Stimulated activated CD8-positive, alpha-beta memory T cell treated with anti-CD3 and anti-CD28 coated beads, Interleukin-15, amount 100 ng/mL, for 4 hours (primary cell): ENCODE measurements at places on chromosomes 5 and 9.

DNA sequence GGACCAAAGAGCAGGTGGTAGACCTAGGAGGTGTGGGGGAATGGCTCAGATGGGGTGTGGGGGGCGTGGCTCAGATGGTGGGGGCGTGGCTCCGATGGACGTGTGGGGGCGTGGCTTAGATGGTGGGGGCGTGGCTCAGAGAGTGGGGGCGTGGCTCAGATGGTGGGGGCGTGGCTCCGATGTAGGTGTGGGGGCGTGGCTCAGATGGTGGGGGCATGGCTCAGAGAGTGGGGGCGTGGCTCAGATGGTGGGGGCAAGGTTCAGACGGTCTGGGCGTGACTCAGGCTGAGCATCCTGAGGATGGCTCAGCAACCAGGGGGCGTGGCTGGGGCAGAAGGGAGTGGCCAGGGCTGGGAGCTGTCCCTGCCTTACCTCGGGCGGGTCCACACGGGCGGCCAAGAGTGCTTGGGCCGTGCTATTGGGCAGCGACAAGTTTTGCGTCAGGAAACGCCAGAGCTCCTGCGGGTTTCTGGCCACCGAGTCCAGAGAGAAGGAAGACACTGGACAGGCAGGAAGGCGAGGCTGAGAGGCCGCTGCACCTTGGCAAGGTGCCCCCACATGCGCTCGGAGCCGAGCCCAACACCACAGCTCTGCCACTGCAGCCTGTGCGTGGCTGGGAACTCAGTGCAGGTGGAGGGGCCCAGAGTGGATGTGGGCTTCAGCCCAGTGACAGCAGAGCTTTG lies 5.9 kb downstream of the ABCA2 start:
- DNase-seq = peak; percentile 42

DNA sequence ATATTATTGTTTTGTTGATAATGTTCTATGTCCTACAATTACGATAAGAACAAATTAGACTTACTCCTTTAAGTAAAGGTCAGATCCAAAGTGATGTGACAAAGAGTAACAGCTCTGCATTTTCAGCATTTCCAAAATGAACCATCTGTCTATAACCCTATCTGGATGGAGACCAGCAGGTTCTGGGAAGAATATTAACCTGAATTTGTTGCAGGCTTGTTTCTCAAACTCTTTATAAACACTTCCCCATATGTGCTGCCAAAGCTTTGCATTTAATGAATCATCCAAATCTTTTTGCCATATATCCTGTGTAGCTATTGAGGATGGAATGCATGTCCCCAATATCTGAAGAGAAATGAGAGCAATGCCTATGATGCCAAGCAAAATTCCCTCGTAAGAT lies 198.9 kb upstream of the SLC27A6 start:
- DNase-seq = no peak

DNA sequence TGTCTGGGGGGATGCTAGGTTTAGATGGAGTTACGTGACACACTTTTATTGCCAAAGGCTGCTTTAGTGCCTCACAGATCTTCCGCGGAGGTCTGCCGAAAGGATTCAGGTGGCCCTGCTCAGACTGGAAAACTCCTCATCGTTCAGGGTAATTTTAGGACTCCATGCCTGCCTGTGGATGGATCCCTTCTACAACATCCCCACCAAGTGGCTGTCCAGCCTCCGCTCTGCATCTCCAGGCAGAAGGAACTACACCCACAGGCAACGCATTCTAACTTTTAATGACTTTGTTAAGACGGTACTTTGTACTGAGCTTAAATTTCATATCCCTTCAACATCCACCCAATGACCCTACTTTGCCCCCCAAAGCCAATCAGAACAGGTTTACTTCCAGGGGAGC lies 29.4 kb downstream of the ATPSCKMT start:
- DNase-seq = no peak

- DNase-seq = no peak
These were observed 79.7 kb downstream of the SEMA6A start for GRCh38 chr5:116494784-116495450.

DNA sequence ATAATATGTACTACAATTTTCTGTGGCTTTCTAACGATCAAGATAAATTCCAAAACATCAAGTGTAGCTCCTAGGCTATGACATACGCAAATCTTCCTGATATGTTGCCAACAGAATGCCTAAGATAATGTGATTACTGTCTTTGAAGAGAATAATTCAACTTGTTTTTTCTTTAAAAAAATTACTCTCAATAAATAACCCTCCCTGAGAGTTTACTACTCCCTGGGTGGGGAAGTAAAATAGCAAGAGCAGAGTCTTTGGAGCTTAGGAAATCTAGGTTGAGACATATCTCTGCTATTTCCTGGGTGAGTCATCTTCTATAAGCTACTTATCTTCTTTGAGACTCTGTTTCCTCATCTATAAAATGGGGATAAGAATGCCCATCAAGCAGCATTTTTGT lies 201.2 kb downstream of the ACTL7B start:
- DNase-seq = no peak

DNA sequence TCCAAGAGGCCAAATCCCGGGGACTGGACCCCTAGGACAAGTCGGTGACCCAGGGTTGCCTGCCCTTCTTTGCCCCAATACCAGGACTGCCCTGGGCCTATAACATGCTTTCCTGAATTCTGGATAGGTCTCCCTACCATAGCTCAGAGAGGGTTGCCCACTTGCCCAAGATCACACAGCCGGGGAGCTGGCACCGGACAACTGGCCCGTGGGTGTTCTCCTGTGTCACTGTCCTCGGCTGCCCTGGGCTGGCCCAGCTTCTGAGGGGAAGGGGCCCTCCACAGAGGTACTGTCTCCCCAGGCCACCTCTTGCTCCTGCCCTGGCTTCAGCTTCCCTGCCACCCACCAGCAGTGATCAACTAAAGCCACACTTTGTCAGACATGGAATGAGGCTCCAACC lies 28.8 kb upstream of the TTLL11 start:
- no peak for DNase-seq

- DNase-seq = no peak
These were observed 31.6 kb downstream of the NTNG2 start for GRCh38 chr9:132193227-132194124.

DNA sequence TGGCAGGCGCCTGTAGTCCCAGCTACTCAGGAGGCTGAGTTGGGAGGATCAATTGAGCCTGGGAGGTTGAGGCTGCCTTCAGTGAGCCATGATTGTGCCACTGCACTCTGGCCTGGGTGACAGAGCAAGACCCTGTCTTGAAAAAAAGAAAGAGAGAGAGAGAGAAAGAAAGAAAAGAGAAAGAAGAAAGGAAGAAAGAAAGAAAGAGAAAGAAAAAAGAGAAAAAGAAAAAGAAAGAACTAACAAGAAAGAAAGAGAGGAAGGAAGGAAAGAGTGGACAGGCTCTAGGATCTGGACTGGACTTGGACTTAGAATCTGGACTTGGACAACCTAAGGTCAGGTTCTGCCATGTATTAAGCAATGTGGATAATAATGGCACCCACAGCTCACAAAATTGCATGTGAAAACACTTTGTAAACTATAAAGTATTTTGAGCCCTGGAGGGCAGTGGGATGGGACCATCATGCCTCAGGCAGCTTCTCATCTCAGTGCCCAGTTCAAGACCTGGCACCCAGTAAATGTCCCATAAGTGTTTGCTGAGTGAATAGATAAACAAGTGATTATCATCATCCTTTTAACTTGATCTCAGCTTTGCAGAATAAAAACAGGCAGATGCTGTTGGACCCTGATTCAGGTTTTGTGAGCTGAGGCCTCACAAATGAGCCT lies 12.8 kb upstream of the PHF19 start:
- no peak for DNase-seq

- no peak for DNase-seq
These were observed 101.2 kb downstream of the RAPGEF6 start for GRCh38 chr5:131533836-131534235.

DNA sequence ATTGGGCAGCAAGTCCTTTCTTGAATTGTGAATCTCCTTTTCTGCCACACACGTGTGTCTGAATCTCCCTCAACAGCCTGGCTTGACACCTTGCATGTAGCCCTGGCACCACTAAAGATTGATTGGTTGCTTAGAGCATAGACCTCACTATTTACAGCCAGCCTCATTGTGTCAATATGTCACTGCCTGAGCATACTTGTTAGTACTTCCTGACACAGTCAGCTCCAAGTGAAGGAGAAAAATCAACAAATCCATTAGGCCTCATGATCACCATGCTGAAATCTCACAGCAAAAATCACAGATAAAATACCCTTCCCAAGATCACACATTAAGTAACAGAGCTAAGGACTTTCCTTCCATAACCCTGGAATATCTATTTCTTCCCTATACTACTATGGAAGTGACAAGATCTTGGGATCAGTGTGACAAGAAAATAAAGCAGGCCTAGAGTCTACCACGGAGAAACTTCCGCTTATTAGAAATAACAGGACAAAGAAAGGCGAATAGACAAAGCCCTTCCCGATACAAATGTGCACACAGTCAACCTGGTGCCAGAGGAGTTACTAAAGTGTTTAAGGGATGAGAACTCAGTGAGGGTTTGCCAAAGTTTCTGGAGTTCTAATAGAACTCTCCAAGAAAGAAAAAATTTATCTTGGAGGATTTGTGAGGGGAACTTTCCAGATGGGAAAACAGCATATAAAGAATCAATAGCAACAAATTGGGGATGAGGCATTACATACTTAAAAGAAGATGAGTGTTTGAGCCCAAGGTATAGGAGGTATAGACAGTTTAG lies 5.6 kb upstream of the ARL15 start:
- DNase-seq = no peak

GRCh38 chr9:89243296-89244061 lies 64.9 kb upstream of the SHC3 start:
- no peak for DNase-seq

DNA sequence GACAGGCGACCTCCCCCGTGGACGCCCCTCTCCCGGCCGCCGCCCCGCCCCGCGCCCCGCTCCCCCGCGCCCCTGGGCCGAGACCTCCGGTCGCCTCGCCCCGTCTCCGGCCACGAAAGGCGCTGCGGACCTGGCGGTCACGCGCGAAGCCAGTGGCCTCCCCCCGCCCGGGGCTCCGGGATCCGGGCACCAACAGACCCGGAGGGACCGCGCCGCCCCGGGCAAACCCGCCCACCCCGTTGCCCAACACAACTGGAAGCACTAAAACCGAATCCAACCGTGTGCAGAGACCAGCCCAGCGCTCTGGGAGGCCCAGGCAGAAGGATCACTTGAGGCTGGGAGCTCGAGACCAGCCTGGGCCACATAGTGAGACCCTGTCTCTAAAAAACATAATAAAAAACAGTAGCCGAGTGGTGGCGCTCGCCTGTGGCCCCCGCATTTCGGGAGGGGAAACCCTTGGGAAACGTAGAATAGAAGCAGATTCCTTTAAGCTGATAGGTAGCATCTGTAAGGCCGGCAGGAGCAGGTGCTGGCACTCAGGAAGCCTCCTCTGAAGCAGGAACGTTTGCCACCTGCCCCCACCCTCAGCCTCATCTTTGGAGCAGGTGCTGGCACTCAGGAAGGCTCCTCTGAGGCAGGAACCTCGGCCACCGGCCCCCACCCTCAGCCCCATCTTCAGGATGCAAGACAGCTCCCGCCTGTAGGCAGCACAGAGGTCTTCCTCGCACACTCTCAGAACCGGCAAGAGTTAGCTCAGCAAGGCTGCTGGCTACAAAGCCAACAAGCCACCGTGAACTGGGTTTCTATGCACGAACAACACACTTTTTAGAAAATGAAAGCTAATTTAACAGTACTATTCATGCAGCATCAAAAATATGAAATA lies 4.6 kb upstream of the SLC9A3 start:
- no peak for DNase-seq

DNA sequence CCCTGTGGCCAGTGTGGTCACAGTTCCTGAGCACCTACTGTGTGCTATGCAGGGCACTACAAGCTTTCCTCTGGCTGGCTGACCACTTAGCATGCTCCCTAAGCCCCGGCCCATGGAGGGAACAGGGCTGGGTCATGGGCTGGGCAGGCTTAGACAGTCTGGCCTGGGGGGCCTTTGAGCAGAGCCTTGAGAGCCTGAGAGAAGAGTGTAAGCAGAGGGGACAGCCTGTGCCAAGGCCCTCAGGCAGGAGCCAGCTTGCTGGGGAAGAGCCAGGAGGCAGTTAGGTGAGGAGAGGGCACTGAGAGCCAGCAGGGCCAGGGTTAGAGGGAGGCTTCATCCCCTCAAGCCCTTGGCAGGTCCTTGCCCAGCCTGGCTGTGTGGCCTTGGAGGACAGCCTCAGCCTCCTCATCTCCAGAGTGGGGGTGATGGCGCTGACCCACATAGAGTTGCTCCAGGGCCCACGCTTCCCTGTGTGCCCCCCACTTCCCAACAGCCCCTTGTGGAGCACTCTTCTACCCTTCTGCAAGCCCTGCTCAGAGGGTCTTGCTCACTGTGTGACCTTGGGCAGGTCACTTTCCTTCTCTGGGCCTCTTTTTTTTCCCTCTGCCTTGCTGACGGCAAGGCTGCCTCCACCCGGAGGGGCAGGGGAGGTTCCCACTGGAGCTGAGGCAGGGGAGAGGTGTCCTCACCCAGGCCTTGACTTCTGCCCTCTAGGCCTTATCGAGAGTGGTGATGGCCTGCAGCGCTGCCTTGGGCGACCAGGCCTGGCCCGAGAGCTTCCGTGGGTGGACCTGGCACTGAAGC lies 107.1 kb downstream of the PHF2 start:
- DNase-seq = no peak

- DNase-seq = no peak
These were observed 60.4 kb downstream of the ERBIN start for GRCh38 chr5:65986796-65987195.

DNA sequence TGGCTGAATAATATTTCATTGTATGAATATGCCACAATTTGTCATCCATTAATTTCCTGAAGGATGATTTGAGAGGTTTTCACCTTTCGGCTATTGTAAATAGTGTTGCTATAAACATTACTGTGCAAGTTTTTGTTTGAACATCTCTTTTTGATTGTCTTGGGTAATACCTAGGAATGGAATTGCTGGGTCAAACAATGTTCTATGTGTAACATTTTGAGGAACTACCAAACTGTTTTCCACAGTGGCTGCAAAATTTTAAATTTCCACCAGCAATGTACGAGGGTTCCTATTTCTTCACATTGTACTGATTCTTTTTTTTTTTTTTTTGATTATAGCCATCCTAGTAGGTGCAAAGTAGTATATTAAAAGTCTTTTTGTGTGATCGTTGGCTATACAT lies 63.8 kb upstream of the ANKH start:
- DNase-seq = no peak

- DNase-seq = no peak
These were observed 112.8 kb upstream of the ICE1 start for GRCh38 chr5:5309645-5310044.

- no peak for DNase-seq
These were observed 398 bp upstream of the BASP1 start for GRCh38 chr5:17216974-17217492.

DNA sequence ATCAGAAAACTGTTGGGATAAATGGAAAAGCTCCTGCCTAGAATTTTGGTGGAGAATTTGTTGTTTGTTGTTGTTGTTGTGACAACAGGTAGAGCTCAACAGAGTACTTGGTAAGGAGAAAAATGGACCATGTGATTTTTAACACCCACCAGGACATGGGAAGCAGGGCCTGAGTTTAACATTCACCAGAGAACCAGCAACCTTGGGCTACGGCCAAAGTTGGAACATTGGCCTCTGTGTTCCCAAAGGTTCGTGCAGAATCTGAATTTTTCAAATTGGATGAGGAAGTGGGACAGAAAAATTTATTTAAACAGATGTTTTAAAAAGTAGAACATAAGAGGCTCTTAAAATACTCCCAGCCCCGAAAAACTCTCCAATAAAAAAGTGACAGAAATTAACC lies 127.0 kb downstream of the GNA14 start:
- DNase-seq = no peak
